CD8-positive, alpha-beta T cell (primary cell): ENCODE measurements at places on chromosomes 12 and 14.
A peak's percentile ranks its signal among the peaks of the same experiment; 100 is the strongest.

GRCh38 chr14:85991156-85991555 is 461.2 kb downstream of the FLRT2 start:
- no peak for DNase-seq

DNA sequence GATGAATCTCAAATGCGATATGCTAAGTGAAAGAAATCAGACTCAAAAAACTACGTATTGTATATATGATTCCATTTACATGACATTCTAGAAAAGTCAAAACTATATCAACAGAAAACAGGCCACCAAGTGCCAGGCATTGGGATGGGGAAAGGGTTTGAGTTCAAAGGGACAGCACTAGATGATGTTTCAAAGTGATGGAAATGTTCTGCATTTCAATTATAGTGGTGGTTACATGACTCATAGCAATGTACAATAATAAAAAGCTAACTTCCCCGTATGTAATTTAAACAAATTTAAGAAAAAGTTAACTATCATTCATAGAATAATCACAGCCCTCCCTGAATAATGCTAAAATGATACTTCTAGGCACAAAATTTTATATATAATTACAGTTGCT is 13.5 kb downstream of the HECTD1 start:
- DNase-seq: no peak

DNA sequence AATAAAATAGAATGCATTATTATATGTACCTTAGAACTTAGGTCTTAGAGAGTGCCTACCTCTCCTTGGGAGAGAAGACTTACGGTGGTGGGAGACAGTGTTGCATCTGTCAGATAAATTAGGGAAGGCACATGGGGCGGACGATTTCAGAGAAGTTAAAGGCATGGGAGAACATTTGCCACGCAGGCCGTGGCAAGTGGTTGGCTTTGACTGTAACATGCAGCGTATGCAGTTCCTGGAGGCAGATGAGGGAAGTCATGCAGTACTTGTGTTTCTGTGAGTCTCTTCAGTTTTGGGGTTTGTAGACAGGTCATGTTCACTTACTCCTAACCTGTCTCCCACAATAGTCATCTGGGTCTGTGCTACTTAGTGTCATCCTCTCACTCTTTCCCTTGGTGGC is 43.6 kb downstream of the ETV6 start:
- DNase-seq: no peak

- no peak for DNase-seq
Observed at GRCh38 chr14:22664261-22664660, 20.1 kb upstream of the OR6J1 start.

DNA sequence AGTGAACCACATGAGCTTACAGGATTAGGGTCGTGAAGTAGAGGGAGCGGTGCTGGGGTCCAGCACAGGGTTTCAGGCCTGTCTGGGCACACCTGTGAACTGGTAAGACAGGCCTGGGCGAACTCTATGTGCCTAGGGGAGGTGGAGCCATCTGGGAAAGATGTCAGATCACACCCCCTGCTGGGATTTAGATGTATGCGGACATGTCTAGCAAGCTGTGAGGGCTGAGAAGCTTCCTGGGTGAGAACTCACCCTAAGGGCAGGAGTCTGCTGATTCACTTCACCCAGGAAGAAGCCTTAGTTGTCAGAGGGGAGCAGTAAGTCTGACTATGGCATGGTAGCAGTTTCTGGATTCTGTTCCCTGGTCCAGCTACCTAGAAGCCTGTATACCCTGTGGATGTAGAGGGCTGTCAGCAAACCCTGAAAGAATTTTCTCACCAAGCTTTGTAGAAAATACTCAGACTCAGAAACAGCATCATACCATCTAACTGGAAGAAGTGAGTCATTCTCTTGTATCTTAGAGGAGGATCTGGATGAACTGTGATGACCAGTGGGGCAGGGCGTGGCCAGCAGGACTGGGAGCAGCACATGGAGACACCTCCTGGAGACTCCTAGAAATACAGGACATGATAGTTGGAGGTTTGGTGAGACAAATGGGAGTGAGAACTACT is 11.2 kb upstream of the PYGL start:
- no peak for DNase-seq

DNA sequence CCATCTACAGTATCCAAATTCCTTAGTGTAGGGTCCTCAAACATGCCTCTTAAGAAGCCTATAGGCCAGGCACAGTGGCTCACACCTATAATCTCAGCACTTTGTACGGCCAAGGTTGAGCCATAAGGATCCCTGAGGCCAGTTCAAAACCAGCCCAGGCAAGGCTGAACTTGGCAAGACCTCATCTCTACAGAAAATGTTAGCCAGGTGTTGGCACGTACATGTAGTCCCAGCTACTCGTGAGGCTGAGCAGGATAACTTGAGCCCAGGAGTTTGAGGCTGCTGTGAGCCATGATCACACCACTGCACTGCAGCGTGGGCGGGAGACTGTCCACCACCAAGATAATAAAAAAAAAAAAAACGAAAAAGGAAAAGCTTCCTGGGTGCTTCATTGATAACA is 6.8 kb downstream of the CCDC59 start:
- no peak for DNase-seq

- DNase-seq: no peak
Observed at GRCh38 chr12:47139000-47139681, 59.4 kb upstream of the AMIGO2 start.

- no peak for DNase-seq
Observed at GRCh38 chr12:92779902-92780301, 77.1 kb downstream of the PLEKHG7 start.

DNA sequence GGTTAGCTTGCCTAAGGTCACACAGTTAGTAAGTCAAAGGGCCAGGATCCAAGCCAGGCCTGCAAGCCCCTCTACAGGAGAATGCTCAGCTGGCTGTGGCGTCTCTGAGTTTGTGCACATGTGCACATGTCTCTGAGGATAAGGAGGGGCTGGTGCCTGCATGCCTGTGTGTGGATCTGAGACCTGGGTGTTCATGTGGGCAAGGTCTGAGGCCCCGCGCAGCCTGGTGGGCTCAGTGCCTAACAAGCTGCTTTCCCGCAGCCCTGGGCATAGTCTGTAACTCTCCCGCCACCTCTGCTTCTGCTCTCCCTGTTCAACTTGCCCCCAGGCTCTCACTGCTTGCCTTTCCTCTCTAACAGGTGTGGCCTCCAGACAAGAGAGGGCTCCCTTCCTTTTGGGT is 4.3 kb upstream of the SLC6A12 start:
- no peak for DNase-seq

- no peak for DNase-seq
Observed at GRCh38 chr12:91056488-91056887, 1.3 kb downstream of the KERA start.

DNA sequence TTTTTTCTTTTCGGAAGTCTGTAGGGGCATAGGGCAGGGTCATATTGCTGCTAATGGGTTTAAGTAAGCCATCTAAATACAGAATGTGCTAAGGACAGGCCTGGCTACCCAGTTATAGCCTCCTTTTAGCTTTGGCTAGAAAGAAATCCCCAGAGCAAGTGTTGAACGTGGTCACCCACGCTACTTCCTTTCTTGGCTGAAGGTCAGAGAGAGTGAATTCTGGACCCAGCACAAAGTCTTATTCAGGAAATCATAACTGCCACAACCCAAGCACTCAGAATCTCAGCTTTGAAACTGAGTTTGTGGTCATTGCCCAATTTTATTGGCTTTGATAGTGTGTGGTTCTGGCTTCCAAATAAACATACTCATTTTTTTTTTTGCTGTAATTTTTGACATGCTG is 542.1 kb upstream of the ATP2B1 start:
- no peak for DNase-seq

GRCh38 chr14:104130974-104131651 is 7.3 kb upstream of the KIF26A start:
- DNase-seq: no peak

DNA sequence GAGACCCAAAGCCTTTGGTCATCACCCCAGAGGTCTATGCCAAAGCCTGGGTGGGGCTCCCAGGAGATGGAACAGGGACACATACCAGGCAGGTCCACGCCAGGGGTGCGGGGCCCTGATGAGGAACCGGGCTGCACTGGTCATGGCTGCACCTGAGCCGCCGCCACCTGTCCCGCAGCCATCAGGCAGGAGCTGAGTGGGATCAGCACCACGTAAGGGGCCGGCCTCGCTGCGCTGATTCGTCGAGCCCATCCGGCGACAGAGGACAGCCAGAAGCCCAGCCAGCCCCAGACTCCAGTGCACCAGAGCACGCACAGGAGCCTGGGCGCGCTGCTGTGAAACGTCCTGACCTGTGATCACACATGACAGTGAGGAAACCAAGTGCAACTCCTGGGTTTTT is 15.9 kb downstream of the DEGS2 start:
- DNase-seq: no peak

DNA sequence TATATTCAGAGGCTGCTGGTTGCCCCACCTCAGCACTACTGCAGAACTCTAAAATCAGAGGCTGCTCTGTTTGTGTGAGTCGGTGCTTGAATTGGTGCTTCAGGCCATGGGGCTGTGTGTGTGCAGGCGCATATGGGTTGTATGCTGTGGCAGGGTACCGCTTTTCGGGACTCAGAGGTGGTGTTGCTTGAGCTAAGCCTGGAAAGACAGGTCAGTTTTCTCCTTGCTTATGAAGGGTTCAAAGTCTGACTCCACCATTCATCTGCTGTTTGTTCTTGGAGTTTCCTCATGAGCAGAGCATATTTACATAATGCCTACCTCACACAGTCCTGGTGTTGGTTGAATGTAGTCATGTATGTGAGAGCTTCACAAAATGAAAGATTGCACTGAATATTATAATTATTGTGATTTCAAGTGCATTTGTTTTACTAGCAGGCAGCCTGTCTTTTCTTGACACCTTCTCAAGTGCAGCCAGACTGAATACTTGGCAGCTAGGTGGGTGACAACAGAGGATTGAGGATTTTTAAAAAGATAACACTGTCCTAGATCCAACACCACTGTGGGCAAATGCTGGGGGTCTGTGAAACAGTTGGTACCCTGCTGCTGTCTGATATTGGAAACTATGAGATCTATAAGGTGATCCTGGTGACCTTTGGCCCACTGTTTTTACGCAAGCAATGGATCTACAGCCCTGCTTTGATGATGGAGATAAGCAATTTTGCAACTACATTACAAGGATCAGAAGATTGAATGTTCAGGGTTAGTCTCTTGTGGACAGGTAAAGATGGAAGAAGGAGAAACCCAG is 1.0 kb upstream of the ANG start:
- no peak for DNase-seq

DNA sequence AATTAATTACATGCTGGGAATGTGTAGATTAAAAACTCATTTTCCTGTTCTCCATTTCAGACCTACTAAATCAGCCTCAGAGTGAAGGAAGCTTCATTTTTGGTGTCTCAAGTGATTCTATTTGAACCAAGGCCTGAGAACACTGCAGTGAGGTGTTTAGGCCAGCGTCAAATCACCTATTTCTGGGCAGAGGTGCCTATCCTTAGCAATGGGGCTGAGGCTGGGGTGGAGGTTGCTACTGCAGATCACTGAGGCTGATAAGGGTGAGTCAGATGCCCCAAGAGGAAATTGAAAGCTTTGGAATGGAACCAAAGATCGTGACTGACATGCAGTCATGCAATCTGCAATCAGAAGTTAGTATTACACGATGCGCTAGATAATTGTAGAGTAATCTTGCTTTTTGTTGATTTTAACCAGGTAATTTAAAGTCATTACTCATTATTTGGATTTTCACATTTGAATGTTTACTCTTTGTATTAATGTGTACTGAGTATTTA is 4.4 kb downstream of the TXNRD1 start:
- DNase-seq: peak; percentile 49

GRCh38 chr12:5343711-5344110 is 88.2 kb upstream of the NTF3 start:
- DNase-seq: no peak

DNA sequence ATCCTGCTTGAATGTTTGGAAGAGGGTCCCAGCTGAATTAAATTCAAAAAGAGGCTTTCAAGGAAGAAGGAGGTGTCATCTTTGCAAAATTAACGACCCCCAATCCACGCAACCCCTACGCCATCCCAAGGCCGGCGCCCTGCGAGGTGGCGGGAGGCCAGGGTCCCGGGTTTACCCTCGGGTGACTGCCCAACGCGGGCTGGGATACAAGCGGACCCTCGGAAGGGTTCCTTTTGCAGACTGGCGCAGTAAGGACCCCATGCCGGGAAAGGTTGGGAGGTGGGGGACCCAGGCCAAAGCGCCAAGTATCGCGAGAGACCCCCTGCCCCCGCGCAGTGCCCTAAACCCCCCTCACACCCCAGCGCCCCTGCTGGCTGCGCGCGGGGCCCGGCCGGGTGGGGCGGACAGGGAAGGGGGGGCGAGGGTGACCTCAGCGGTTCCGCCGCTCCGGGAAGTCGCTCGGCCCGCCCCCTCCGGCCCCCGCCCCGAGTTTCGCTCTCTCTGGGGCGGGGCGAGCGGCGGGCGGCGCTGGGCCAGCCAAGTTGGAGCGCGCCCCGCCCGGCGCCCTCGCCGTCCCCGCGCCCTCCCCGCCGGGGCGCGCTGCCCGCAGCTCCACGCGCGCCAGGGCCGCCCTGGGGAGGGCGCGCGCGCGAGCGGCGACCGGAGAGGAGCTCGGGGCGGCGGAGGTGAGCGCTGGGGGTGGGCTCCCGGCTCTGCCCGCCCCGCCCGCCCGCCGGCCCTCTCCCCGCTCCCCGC is 708 bp upstream of the ZBTB42 start:
- peak; percentile 44 for DNase-seq

- no peak for DNase-seq
Observed at GRCh38 chr12:124975276-124975675, 13.7 kb downstream of the DHX37 start.

- DNase-seq: no peak
Observed at GRCh38 chr12:69509904-69510827, 40.0 kb downstream of the FRS2 start.

DNA sequence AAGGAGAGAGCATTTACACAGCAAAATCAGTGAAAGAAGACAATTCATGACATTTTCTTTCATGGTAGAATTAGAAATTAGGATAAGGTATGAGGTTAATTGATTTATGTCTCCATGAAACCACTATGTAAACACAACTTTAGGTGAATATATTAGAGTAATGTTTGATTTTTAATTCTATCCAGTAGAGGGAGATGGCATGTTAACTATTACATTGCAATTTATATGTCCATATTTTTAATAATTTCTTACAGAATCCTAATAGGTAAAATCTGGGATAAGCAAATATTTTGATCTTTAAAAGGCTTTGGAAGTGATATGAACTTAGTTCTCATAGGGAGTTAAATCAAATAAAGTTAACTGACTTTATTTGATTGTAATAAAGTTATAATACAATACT is 373.4 kb upstream of the PDE3A start:
- DNase-seq: no peak

DNA sequence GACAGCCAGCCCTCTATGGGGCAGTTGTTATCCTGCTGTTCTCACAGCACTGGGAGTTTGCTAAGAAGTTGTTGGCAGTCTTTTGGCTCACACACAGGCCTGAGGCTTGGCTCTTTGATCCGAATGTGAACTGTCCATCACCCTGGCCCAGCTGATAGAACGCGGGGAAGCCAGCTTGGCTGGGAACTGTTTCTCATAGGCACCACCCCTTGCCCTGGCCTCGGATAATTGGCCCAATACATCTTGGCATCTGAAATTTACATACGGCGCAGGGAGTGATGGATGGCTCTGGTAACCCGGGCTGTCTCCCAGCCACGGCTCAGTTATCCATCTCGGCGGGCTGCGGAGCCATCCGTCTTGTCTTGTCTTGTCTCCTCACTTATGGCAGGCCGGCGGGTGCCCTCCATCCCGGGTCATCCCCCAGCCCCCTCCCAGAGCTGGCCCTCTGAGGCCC is 164.1 kb downstream of the PHETA1 start:
- DNase-seq: no peak
